Activated CD4-positive, alpha-beta T cell treated with anti-CD3 and anti-CD28 coated beads, Interleukin-2, amount 50 U/mL, for 16 hours (primary cell): ENCODE measurements at places on chromosomes 12 and 14.

- no peak for DNase-seq
Measured at GRCh38 chr14:50354527-50354926, 42.2 kb downstream of the CDKL1 start.

- DNase-seq, result no peak
Measured at GRCh38 chr12:67937822-67938221, 51.4 kb upstream of the IFNG-AS1 start.

DNA sequence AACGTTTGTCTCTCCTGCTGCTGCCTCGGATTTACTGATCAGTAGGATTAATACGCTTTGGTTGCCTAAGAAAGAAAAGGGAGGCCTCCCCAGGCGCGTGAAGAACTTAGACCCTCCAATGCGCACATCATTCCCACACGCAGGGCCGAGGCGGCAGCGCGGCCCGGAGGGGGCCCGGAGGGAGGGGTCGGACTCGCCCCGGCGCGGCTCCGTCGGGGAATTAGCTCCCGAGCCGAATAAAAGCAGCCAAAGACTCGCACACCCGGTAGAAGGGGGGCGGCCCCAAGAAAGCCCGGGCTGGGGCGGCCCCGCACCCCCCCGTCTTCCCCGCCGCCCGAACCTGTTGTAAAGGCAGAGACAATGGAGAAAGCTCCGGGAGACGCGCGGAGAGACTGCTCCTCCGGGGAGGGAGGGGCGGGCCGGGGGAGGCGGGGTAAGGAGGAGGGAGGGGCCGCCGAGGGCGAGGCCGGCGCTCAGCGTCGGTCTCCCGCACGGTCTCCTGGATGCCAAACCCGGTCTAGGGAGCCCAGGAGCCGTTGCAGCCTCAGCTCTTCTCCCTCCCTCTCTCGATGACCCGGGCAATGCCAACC lies at the start of gene NELL2:
TSS of gene NELL2 (minus strand) at position 362 of the 590 bp plus-strand sequence. CDS start 446 bp downstream, outside the sequence.
- peak; percentile 67 for DNase-seq

GRCh38 chr12:107296681-107297089 lies 203.3 kb upstream of the CRY1 start:
- no peak for DNase-seq
